ENCODE measurements at places on chromosomes 4 and X.

GRCh38 chr4:127622921-127623796 is 9.6 kb upstream of the INTU start:
- no peak for DNase-seq

DNA sequence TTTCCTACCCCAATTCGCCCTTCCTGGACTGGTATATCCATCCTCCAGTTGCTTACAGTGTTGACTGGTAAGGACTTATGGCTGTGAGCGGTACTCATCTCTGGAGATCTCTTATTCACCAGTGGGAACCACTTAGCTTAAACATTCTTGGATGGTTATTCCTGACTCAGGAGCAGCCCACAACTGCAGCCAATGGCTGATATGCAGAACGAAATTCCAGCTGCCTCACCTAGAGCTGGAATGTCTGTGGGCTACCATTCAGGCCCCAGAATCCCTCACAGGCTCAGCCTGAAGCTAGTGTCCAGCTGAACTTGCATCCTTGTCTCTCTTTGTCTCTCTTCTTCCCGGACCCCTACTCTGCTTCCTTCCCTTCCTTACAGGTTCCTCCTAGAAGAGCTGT is 138.9 kb upstream of the SMIM31 start:
- DNase-seq = no peak

DNA sequence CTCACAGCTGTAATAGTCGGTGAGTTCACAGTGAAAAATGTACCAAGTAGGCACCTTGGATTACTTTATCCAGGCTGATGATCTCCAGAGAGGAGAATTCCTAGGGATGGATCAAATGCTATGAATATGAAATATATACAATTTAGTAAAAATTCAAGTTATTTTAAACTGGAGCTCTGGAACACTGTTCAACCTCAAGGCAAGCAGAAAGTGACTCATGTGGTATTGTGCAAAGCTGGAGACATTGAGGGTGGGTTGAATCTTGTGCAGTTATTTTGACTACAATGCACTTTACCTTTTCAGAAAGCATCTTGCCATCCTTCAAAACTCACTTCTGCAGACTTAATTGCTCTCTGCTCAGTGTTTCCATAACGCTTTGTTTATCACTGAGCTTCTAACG is 43.4 kb downstream of the OSTC start:
- DNase-seq = no peak

DNA sequence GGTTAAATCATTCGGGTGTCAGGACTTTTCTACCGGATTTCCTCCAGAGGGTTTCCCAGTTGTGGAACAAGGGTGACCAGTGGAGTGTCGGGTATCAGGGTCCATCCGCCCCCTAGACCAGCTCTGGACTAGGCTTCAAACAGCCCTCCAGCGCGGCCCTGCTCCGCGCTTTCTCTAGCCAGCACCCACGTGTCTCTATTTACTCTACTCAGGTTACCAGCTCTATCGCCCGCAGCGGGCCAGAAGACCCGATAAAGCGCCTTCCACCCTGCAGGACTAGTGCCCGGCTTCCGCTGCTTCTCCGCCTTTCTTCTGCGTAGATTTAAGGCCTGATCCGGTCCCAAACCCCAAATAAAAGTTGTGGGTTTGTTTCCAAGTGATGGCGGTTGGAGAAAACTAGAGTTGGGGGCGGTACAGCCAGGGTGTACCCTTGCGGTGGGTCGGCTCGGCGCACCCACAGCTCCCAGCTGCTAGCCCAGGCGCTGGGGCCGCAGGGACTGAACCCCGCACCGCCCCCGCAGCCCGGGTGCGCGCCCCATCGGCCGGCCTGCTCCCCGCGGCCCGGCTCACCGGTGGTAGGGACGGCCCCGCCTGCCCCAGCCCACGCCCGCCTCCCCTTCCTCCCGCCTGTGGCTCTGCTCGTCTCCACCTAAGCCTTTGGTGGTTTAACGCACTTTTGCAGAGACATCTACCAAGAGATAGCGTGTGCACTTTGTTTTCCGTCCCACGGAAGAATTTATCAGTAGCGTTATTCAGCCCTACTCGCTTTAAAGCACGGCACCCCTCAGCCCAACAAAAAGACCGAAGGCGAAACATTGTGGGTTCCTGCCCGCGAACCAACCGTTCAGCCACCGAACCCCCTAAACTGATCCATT is 2.1 kb downstream of the LEF1 start:
- no peak for DNase-seq

GRCh38 chr4:105460306-105460705 is 13.6 kb downstream of the PPA2 start:
- DNase-seq = no peak

GRCh38 chrX:72396117-72396516 is 90.4 kb upstream of the CITED1 start:
- no peak for DNase-seq

- DNase-seq = no peak
Observed at GRCh38 chr4:7897811-7898210, 41.9 kb downstream of the AFAP1 start.

- no peak for DNase-seq
Observed at GRCh38 chr4:140811429-140811828, 55.2 kb upstream of the TBC1D9 start.

DNA sequence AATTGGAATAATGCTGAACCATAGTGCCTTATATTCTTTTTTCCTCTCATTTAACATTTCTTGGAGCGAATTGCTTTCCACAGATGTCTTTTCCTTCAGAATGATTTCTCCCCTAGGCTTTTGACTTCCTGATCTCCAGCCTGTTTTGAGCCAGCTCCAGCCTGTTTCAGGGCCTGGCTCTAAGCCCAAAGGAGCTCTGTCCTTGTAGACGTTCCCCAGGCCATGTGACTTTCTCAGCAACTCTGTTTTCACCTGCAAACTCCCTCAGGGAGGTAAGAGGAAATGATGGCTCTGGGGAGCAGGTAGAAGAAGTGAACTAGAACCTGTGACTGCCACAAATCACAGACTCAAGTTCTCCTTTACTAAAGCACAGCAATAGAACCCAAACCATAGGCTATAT is 89.1 kb downstream of the AKAP4 start:
- no peak for DNase-seq

DNA sequence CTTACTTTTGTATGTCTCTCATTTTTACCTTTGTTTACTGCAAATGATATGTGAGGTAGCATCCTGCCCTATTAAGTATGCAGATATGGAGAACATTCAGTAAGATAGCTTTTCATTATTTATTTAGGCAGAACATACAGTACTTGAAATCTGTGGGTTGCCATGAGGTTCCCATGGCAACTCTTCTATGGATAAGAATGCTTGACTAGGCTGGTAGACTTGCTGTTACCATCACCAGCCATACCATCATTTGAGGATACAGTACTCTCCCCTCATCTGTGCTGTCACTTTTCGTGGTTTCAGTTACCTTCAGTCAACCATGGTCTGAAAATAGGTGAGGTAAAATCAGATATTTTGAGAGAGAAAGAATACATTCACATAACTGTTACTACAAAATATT is 56.7 kb downstream of the NAF1 start:
- no peak for DNase-seq

DNA sequence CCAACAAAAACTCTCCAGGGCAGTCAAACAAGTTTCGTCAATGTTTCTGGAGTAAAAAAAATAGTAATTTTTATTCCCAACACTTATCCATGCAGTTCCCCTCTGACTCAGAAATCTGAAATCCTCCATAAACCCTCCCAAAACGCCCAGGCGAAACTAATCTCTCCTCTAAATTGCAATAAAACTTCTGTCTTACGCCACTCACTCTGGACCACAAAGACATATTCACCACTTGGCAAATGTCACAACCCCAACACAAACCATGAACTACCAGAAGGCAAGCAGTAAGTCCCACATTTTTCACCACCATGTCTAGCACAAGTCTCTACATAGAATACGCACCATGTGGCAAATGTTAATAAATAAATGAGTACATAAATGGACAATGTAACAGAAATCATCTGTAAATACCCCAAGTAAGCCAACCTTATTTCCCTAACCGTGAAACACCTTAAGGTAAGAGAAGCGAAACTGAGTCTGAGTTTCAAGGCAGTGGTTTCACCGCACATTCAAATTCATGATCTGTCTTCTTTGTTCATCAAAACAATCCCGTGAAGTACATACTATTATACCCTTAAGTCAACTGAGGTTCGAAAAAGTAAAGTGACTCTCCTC is 1.6 kb downstream of the PAPSS1 start:
- DNase-seq = no peak

DNA sequence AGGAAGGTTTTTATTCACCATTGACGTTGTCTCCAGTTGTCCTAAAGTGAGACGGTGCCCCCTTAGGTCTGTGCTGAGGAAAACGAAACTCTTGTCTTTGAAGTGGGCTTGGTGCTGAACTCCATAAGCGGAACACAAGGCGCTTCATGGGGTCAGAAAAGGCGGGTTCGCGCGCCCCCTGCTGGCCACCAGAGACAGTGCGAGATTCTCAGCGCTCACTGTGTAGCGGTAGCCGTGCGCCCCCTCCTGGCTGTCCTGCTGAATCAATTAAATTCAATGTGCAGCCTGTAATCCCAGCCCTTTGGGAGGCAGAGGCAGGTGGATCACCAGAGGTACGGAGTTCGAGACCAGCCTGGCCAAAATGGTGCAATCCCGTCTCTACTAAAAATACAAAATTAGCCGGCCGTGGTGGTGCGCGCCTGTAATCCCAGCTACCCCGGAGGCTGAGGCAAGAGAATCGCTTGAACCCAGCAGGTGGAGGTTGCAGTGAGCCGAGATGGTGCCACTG is 64.1 kb downstream of the RLIM start:
- no peak for DNase-seq

DNA sequence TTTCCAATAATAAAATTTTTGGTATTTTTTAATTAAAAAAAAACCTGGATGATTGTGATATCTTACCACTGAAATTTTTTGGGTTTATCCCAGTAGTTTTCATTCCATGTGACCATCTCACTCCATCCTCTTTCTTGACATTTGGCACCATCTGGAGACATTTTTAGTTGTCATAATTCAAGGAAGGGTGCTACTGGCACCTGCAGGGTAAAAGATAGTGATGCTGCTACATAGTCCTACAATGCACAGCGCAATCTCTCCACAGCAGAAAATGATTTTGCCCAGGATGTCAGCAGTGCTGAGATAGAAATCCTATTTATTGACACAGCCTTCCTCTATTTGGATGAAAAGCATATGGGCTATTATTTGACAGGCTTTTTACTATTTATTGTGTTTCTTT is 79.3 kb downstream of the RBPJ start:
- no peak for DNase-seq

GRCh38 chrX:150465881-150466775 is 102.3 kb upstream of the MTM1 start:
- no peak for DNase-seq

GRCh38 chr4:54525602-54526001 is 132.2 kb upstream of the KIT start:
- DNase-seq = no peak

All from cerebellar nuclear complex (tissue), 1 donor.